ENCODE measurements at places on chromosomes 12 and 14.

GRCh38 chr12:110590806-110591326 is 7.7 kb upstream of the PPTC7 start:
- DNase-seq: peak; percentile 67

DNA sequence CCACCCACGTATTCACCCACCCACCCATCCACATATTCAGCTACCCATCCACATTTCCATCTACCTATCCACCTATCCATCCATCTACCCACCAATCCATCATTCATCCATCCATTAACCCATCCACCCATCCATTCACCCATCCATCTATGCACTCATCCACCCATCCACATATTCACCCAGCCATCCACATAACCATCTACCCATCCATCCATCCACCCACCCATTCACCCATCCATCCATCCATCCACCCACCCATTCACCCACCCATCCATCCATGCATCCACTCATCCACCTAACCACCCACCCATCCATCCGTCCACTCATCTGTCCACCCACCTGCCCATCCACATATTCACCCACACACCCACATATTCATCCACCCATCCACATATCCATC is 70.5 kb downstream of the LGMN start:
- DNase-seq: no peak

- no peak for DNase-seq
Observed at GRCh38 chr14:69648480-69649451, 37.4 kb downstream of the SUSD6 start.

DNA sequence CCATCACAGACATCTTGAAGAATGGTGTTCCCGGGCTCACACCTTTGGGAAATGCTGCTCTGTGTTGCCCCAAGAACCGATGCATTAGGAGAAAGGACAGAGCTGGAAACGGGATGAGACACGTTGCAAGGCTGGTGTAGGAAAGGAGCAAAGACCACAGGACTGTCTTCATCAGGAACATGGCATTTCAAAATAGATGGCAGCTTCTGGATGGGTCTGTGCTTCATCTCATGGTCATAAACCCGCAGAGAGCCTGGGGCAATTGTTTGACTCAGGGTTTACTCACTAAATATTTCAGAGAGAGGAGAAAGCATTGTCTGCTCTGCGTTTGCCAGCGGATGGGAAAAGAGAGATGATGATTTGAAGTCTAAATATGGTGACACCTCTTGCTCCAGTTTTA is 76.3 kb downstream of the CACNA1C start:
- no peak for DNase-seq

DNA sequence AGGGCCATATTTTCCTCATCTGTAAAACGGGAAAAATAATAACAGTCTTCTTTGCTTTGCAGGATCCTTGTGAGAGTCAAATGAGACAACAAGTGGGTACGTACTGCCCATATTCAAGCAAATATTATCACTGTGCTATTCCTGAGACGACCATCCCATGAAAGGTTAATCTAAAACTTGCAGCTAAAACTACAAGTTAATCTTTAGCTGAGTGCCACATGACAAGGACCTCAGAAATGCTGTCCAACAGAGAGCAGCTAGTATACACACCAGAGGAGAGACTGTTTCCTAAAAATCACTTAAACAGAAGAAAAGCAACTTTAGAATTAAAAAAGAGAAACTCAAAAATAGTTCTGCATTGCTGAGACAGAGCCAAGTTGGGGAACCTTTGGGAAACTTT is 162.7 kb upstream of the TMTC2 start:
- DNase-seq: no peak

- no peak for DNase-seq
Observed at GRCh38 chr12:32836710-32837109, 59.9 kb downstream of the PKP2 start.

DNA sequence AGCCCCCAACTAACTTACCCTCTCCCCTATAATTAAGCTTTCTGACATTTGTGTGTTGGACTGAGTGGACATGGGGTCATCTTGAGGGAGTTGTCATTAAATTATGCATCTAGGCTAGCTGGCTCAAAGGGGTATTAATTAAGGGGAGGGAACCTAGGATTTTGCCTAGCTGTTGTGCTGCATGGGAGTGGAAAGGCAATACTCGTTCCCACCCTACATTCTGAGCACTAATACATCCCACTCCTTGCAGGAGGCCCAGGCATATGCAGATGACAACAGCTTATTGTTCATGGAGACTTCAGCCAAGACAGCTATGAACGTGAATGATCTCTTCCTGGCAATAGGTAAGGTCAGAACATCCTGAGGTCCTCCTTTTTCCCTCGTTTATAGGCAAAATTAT is 6.0 kb upstream of the SUOX start:
- DNase-seq: no peak

- no peak for DNase-seq
Observed at GRCh38 chr14:74824997-74825396, 50.9 kb downstream of the PROX2 start.

DNA sequence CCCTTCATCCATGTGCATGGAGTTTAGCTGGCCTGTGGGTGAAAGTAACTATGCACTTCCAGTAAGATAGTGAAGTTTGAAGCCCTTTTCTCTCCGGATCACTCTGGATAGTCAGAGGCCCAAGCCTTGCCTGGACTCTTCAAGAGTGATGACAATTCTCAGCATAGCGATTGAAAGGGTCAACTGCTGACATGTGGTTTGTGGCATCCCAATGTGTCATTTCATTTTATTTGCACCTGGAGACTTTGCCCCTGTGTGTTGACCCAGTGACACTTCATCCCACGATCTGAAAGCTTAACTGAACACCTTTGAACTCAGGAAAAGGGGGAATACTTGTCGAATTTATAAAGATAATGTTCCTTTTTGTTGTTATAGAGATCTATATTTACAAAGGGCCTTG is 711.9 kb upstream of the TMEM132C start:
- no peak for DNase-seq

- no peak for DNase-seq
Observed at GRCh38 chr14:91154851-91155625, 41.2 kb downstream of the DGLUCY start.

- no peak for DNase-seq
Observed at GRCh38 chr14:64060648-64061096, 207.9 kb downstream of the SYNE2 start.

DNA sequence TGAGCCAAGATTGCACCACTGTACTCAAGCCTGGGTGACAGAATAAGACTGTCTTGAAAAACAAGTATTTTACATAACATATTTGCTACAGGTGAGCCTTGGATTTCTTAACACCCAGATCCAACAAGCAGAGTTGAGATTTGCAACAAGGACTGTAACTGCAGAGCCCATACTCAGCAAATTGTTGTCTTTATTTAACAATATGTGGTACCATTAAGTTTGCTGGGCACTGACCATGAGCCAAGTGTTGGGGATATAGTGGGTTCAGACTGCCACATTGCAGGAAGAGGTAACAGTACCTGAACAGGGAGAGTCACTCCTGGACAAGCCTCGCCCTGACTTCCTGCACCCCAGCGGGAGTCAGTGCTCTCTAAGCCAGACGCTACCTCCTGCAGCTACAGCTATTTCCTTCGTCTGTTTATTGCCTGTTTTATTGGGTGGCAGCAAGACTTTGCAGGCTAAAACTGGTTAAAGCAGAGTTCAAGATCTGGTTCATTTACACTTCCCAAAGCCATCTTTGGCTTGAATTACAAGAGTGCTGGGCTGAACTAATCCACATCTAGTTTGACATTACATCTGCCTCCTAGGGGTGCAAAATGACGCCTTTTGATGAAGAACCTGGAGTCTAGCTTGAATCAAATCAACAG is 12.5 kb downstream of the AHSA1 start:
- DNase-seq: no peak

DNA sequence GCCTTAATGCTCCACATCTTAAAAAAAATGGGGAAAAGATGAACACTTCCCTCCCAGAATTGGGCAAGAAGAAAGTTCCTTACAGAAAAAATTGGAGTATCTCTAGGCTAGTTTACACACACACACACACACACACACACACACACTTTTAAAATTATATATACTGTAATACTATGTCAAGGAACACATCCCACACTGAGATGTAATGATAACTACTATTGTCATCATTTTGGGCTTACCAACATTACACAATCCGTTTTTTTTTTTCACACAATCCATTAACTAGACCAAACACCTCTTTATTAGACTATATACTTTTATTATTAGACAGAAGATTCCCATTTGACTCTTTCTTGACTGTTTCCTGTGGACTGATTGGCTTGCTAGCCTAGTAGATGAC is 2.5 kb downstream of the LTBR start:
- no peak for DNase-seq

DNA sequence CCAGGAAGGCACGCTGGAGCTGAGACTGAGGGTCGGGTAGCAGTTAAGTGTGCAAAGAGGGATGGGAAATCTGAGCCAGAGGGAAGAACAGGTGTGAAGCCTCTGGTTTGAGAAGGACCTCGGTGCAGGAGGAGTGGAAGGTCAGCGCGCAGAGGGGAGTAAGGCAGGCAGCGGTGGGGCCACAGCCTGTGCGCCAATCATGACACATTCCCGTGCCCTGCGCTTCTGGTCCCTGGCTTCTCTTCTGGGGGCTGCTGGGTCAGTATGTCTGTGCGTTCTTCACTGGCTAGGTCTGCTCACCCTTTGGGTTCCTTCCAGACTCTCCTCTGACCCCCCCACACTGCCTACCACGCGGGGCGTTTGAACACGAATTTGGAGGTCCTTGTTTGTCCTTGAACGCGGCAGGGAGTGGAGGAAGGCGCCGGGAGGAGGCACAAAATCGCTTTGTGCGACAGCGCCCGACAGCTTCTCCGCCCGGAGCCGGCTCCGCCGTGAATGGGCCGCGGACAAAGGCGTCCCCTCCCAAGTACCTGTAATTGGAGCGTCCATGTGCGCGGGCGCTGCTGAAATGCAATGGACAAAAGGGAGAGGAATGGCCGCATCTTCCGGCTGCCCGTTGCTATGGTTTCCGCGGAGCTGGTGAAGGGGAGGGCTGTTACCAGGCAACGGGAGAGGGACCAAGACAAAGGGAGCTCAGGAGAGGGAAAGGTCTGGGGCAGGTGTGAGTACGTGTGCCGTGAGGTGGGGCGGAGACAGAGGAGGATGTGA is 207.2 kb upstream of the SRRM4 start:
- DNase-seq: peak; percentile 82

DNA sequence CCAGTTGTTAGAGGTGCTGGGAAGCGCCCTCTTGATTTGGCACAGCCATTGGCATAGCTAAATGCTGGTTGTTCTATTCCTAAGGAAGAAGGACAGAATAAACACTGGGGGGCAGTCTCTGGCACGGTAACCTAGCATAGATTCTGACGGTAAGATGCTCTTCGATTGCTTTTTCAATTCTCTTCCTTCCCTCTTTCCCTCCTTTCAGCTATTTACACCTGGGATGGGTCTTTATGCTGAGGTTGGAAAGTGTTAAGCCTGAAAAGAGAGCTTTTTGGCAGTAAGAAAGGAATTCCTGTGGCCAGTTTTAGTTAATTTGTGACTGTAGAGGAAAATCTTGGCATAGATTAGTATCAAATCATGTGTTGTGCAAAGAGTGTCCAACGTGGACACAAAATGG is 162.8 kb downstream of the SNAPC1 start:
- peak; percentile 45 for DNase-seq

GRCh38 chr12:68769941-68770340 is 24.0 kb downstream of the SLC35E3 start:
- DNase-seq: no peak

GRCh38 chr14:50001151-50001998 is 108.5 kb downstream of the ARF6 start:
- no peak for DNase-seq

DNA sequence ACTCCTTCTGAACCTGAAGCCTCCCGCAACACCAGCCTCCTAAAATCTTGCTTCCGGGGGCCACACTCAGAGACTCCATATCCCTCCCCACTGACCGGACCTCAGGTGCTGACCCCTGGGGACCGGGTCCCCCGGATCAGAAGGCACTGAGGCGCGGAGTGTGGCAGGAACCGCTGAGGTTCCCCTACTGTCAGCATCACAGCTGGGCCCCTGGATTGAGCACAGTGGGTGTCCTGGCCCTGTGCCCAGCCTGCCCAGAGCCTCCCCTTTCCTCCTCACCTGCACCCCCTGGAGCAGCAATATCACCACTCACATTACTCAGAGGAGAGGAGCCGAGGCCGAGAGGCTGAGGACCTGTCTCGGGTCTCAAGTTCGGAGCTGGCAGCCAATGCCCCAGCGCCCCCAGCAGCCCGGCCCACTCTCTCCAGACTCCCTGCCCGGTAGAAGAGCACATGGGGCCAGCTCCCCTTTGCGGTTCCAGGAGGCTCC is 101.2 kb upstream of the EIF5 start:
- DNase-seq: no peak

GRCh38 chr14:37197421-37198272 is at the start of gene MIPOL1:
TSS of gene MIPOL1 (plus strand) at chr14:37197937. CDS start at chr14:37247889, 49,952 bp downstream.
- DNase-seq: peak; percentile 88

DNA sequence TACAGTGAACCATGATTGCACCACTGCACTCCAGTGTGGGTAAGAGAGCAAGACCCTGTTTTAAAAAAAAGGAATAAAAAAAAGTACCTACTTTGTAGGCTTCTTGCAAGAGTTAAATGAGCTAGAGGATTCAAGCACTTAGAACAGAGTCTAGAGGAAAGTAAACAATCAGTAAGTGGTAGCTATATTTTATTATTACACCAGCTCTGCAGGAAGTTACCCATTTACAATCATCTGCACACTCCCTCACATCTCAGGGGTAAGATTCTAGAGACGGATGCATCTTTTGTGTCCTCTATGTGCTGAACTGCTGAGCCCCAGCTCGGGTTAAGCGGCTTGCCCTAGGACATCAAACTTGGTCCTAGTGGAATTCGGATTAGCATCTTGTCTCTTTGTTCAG is 67.3 kb downstream of the KCNK10 start:
- DNase-seq: no peak

Measured in Ammon's horn (tissue), 1 donor.